ENCODE measurements at places on chromosomes 7 and 10.

- DNase-seq = no peak
Observed at GRCh38 chr10:48923748-48924147, 15.9 kb downstream of the LRRC18 start.

GRCh38 chr7:139132887-139133286 lies 23.4 kb upstream of the ZC3HAV1 start:
- no peak for DNase-seq

DNA sequence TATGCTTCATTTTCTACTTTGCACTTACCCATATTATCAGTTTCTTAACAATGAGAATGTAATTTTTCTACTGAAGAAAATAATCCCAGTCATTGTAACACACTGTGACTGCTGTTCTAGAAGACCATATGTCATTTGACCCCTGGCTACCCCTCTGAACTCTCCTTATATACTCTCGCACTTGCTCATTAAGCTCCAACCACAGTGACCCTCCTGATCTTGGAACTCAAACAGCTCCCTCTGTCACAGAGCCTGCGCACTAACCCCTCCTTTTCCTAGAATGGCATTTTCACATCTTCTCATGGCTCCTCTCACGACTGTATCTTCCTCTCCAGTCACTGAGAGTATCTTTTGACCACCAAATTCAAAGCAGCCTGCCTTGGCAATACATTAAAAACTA lies 169.7 kb downstream of the CACNA2D1 start:
- DNase-seq = no peak

DNA sequence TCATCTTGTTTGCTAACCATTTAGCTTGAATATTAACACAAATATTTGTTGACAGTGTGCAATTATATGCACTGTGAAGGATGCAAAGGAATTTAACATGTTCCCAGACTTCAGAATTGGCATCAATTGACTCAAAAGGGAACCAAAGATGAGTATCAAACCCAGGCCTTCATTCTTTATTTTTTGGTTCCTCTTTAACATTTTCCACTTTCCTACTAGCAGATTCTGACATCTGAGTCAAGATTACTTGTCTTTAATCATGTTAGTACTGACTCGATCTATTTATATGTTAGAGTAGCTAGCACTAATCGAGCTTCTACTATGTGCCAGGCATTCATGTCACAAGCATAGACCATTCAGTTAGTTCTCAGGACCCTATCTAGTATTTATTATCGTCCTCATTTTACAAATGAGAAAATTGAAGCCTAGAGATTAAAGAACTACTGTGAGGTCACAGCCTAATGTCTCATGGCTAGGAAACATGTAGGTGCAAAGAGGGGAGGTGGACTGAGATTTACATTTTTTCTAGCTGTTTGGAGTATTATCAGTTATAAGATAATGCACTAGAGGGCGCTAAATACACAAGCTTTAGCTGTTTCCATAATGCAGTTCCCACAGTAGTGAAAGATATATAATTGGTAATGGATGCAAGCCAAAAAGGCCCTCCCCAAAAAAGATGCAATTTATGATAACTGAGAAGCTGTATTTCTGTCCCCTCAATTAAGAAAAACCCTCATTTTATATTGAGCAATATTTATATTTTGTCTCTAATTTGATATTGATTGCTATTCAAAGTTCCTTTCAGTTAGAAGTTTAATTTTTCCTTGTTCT lies 32.9 kb upstream of the KMT2E start:
- DNase-seq = no peak

- no peak for DNase-seq
Observed at GRCh38 chr10:77546042-77546441, 91.6 kb downstream of the KCNMA1 start.

DNA sequence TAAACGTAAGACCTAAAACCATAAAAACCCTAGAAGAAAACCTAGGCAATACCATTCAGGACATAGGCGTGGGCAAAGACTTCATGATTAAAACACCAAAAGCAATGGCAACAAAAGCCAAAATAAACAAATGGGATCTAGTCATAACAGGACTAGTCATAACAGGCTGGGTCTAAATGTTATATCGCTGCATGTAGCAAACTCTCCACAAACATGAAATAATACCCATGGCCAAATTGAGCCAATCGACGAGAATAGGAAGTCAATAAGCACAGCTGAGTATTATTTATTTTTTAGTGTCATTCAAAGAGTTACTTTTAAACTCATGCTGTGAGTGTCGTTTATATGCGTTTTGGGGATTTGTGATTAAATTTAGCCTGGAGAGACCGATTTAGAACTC lies 225.1 kb downstream of the TFEC start:
- no peak for DNase-seq

DNA sequence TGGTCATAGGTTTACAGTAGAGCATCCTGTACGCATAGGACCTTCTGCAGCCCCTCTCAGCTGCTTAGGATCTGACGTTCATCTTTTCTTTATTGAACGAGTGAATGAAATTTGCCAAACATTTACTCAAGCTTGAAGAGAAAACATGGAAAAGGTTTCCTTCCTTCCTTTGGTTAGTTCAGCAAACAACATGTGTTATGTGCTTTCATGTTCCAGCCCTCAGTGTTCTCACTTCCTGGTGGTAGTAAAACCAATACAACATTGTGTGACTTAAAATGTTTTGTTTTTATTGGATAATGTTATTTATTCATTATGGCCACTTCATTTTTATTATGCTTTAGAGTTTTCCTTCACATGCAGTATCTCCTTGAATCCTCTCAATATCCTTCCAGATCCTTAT lies 1.4 kb upstream of the CDCA7L start:
- no peak for DNase-seq

GRCh38 chr7:127652333-127653248 lies 597 bp downstream of the SND1 start:
- no peak for DNase-seq

DNA sequence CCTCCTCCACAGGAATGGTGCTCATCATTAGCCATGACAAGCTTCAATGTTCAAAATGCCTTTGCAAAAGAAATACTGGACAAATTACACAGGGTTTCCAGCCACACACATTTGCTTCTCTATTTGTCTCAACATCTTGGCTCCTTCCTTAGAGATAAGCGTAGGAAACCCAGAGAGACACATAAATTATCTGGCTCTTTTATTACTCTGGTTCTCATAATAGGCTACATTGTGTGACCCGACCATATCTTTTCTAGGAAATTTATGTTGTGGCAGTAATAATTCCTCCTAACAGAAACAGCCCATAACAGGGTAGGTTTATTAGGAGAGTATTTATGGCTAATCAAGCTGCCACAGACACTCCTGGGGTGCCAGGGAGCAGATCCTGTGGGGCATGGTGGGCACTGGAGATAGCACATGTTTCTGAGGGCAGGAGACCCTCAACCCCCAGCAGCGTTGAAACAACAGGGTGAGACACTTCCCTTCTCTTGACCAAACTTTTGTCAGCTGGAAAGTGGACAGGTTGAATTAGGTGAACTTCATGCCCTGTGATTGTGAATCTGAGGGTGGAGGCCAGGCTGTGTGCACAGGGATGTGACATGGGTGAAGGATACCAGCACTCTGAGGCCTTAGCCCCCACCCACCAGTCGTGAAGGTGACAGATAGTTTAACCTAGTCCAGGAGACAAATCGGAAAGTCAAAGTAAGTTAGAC lies 295.9 kb upstream of the ZNF32 start:
- DNase-seq = no peak

GRCh38 chr10:488081-488932 lies 201.2 kb downstream of the DIP2C start:
- no peak for DNase-seq

DNA sequence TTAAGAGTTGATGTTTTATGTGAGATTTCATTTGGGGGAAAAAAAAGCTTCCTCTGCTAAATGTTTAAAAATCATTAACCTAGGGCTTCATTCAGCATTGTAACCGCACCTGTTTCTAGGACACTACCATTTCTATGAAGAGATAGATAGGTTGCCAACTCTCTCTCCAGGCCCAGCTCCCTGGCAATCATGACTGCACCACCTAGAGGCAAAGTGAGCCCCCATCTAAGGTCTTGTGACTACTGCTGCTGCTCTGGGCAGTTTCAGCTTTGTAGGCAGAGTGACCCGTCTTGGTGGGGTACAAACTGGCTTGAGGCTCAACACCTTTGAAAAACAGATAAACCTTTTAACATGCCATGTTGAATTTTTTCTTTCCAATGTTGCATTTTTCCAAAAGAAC lies 27.3 kb upstream of the MRC1 start:
- DNase-seq = no peak

DNA sequence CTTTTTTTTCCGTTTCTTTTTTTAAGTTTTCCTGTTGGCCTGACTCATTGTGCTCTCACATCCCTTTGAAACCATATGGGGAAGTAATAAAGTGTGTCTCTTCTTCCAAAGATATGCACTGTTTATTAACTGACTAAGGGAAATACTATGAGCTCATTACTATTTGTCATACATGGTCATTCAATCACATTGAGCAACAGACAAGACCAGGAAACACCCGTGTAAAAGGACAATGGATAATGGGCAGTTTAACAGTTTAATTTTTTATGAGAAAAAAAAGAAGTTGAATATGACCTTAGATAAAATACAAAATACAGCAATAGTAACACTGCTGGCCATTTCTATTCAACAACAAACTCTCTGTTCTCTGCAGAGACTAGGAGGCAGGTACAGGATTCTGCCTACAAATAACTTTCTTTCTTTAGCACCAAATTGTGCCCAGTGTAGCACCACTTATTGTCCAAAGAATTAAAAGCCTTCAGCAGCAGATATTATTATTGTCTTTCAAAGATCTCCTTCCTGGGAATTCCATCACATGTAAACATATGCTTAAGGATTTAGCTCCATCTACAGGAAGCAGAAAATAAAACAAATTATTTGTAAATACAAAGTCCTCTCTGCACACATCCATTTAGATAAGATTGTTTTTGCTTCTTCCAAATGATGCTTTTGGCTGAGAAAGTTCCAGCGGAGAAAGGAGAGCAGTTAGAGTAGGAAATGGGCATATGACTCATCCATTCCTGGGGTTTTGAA lies 55.0 kb upstream of the AKR1E2 start:
- DNase-seq = no peak

GRCh38 chr10:75530299-75530698 lies 98.9 kb downstream of the LRMDA start:
- no peak for DNase-seq

GRCh38 chr7:54678763-54679489 lies 80.1 kb downstream of the SEC61G start:
- DNase-seq = no peak

DNA sequence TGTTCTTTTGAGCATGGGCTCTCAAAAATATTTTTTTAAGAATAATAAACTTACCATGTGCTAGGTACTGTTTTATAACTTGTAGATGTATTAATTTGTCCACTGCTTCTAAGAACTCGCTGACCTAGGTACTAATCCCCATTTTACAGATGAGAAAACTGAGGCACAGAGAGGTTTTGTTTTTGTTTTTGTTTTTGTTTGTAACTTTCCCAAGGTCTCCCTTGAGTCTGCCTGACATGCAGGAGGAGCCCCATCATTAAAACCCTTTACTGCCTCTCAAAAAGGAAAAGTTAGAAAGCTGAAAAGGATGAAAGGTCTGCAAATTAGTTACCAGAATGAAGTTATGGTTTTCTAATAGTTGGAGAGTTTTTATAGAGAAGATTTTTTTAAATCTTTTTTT lies 38.5 kb upstream of the AGBL3 start:
- DNase-seq = no peak

DNA sequence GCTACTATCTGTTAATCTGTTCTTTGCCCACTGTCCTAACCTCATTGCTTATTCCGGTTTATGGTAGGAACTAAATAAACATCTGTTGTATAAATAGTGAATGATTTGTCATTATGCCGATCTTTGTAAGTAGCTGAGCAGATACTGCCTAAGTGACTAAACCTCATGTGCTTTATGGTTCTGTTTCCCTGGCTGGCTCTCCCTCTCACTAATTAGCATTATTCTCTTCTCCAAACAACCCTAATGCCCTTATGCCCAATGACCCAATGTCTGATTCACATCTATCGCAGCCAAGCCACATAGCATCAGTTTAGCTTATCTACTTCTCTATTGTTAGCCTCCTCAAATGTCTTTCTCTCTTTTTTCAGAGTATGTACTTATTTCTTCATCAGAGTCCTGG lies 462.3 kb upstream of the POT1 start:
- no peak for DNase-seq

GRCh38 chr10:112369495-112370423 lies 4.2 kb upstream of the ACSL5 start:
- DNase-seq = no peak

DNA sequence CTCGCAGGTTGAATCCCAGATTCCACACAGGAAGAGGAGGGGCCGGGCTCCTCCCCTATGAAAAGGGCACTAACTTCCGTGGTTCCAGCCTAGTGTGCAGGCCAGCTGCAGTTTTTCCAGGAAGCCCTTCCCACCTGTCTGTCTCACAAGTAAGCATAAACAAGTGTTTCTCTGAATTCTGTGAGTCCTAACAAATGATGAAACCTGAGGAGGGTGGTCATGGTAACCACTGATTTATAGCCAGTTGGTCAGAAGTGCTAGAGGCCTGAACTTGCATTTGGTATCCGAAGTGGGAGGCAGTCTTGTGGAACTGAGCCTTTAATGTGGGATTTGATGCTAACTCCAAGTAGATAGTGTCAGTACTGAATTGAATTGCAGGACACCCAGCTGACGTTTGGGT lies 54.7 kb upstream of the STEAP4 start:
- no peak for DNase-seq

- DNase-seq = no peak
Observed at GRCh38 chr7:99258501-99258900, 14.1 kb upstream of the MYH16 start.

GRCh38 chr10:100509241-100509840 lies 10.3 kb downstream of the SEC31B start:
- DNase-seq = no peak

DNA sequence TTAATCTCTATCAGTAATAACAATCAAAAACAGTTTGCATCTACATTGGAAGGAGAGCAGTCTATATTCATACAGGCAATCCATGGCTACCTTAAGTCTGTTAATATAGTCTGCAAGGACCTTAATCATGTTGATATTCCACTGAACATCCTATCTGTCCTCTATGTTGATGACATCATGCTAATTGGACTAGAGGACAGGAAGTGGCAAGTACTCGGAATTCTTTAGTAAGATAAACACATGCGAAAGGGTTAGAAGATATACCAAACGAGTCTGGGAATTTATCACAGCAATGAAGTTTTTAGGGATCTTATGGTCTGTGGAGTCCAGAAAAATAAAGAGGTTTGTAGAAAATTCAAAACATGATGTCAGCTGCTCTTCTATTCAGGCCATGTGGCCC lies 11.3 kb upstream of the SAMD9L start:
- no peak for DNase-seq

GRCh38 chr10:14601326-14601725 lies 173.4 kb downstream of the FAM107B start:
- no peak for DNase-seq
